ENCODE measurements at places on chromosomes 12 and 14.

- DNase-seq, result no peak
Measured at GRCh38 chr12:1588575-1588947, 5.8 kb downstream of the FBXL14 start.

- no peak for DNase-seq
Measured at GRCh38 chr12:121003650-121004049, 12.6 kb downstream of the C12orf43 start.

GRCh38 chr12:98329589-98329988 lies 185.8 kb upstream of the TMPO start:
- no peak for DNase-seq

DNA sequence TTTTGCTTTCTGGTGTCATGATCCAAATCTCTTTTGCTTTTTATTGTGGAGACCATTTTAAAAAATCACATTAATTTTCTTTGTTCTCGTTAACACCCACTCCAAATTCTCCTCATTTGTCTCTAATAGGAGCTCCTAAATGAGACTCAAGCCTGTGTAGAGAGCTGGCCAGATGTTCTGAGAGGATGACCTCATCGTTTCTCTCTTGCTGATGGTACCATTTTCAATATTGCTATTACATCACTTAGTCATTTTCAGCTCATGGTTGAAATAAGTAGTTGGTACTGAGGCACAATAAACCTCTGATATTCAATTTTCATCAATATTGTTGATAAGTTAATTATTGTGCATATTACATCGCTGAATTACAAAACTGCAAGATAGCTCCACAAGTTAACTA lies 31.5 kb downstream of the SPTB start:
- DNase-seq, result no peak

- DNase-seq, result no peak
Measured at GRCh38 chr14:39302124-39302810, 68.6 kb downstream of the MIA2 start.

- DNase-seq, result no peak
Measured at GRCh38 chr14:29918981-29919380, 8.7 kb downstream of the PRKD1 start.

DNA sequence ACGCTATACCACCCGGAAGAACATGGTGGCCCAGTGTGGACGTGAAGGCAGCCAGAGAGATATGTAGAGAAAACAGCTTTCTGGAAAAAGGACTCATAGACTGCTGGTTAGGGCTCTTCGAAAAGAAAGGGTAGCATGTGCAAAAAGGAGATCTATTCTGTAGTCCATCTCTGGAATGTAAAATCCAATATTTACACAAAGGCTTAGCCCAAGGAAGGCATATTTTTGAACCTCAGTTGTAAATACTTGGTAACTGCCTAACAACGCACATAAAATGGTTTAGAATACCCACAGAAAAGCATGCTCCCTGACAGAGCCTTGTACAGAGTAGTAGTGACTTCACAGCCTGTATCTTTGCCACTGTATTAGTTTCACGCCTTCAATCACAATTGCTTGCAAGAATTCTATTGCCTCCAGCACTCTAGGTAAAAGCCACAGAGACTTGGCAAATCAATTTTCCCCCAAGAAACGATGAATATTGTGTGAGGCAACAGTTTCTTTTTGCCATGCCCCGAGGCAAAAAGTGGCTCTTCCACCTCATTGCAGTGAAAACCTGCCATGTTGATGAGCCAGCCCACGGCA lies 59.2 kb downstream of the TRIM9 start:
- DNase-seq, result no peak

DNA sequence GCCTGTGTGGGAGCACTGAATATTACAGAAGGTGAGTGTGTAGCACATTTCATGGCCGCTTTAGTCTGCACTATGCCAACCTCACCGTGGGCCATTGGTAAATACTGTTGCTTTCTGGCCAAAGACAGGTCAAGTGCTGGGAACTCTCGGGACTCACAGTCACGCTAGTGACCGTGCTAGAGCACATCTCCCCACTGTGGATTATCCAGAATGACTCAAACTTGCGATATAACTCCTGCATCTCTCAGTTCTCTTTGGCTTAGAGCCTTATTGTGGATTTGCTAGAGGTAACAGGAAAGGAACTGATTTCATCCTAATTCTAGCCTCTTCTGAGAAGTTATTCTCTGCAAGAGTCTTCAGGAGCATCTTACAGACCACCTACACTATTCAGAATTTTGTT lies 86.5 kb downstream of the DAD1 start:
- no peak for DNase-seq

DNA sequence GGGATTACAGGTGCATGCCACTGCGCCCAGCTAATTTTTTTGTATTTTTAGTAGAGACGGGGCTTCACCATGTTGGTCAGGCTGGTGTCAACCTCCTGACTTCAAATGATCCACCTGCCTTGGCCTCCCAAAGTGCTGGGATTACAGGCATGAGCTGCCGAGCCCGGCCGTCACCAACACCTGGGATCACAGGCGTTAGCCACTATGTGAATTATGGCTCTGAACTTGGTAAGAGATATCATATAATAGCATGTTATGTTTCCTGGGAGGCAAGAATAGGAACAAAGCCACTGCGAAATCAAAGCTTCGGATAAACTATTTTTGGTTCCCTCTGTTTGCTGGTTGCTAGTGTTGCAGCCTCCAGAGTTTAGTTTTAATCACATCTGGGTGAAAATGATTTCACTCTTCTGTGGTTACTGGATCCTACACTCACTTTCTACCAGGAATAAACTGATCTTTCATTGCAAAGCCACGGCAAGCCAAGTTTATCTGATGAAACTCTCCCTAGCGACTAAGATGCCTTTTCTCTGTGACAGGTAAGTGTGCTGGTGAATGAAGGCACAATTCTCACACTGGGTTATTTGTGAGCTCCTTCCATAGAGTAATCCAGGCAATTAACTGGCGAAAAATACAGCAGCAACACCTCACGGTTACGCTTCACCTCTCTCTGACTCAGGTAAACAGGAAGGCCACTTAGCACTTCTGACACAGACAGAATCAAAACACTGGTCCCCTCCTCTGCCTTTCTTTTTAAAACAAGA lies 16.7 kb downstream of the SNRNP35 start:
- DNase-seq, result peak; percentile 53

DNA sequence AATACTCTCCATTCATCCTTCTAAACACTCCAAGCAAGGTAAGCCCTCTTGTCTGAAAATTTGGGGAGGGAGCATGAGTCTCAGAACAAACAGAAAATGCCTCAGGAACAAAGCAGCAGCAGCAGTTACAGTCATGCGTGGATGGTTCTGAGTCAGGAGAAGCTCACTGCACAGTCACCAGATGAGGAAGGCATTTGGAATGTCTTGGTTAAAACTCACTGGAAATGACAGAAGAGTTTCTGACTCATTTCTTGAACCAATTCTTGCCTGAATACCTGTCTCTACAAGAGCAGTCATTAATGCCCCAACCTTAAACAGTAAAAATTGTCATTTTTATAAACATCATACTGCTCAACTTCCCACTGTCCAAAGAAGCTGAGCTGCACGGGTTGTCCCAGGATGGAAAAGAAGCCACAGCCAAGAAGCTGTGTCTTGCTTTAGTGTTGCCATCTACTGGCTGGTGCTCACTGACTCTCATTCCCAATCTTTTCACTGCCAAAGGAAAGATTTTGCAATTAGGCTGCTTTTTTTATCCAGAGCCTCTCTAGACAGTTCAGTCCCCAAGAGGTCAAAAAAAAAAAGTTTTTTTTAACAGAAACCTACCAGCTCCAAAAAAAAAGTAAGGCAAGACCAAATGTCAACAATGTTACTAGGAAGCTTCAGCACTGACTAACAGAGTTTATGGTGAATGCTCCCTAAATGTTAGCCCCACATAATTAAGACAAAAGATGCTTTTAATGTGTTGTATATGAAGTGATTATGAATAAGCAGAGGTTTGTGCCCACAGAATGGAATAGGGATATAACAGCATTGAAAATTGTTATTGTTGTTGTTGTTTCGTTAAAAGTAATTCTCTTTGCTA lies 40.4 kb downstream of the KICS2 start:
- DNase-seq, result no peak

GRCh38 chr14:95355422-95355821 lies 35.7 kb upstream of the CLMN start:
- DNase-seq, result no peak

DNA sequence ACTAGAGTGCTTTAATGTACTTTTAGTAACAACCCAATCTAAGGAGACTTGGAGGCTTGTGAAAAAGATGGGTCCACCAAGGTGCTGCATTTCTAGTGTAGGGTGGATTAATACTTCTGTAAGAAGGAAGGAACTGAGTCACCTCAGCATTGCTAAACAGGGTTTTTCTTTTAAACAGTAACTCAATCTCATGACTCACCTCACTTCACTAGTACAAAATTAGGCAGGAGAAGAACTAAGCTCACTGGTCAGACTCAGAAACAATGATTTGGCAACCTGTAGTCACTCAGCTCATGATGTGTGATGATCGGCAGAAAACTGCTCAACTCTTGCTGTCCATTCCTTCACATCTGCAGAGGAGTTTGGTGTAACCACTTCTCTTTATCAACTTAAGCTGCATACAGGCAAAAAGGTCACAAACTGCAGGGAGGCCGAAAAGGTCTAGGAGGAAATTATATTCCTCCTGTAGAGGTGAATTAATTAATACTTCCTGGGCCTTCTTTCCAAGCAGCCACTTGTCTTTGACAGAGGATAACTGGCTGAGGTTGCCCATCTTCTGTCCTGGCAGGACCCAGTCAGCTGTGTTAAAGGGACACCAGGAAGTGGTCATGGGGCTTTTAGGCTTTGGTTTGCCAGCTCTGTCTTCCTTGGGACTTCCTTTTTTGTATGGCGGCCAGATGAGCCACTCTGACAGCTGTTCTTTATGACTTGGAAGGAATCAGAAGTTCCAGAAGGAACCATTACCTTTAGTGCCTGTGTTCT lies 466.9 kb downstream of the FUT8 start:
- no peak for DNase-seq

- no peak for DNase-seq
Measured at GRCh38 chr14:91371011-91371989, 46.3 kb downstream of the CCDC88C start.

DNA sequence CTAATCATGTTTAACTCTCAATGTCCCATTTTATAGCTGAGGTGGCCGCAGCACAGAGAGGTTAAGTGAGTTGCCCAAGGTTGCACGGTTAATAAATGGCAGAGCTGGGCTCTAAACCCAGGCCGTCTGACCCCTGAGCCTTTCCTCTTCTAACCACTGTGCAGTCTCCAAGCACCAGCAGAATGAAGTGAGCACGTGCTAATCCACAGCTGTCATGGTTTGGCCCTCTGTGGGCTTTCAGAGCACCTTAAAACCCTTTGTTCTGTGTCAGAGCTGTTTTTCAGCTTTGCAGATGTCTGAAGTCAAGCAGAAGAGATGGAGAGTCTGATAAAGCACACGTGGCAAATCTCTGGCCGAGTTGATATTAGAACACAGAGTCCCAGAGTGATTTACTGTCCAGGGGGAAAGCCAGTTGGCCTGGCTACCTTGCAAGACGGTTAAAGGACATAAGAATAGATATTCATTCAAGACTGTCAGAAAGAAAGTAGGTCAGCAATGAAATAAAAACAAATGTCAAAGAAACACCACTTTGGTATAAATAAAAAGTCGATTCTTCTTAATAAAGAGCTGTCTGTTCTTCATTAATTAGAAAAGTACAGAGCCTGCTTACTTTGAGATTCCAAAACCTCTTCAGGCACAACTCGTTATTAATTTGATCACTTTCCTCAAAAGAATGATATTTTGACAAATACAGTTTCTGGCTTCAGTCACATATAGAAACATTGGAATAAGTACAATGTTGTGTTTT lies 107.3 kb downstream of the CRADD start:
- peak; percentile 37 for DNase-seq

DNA sequence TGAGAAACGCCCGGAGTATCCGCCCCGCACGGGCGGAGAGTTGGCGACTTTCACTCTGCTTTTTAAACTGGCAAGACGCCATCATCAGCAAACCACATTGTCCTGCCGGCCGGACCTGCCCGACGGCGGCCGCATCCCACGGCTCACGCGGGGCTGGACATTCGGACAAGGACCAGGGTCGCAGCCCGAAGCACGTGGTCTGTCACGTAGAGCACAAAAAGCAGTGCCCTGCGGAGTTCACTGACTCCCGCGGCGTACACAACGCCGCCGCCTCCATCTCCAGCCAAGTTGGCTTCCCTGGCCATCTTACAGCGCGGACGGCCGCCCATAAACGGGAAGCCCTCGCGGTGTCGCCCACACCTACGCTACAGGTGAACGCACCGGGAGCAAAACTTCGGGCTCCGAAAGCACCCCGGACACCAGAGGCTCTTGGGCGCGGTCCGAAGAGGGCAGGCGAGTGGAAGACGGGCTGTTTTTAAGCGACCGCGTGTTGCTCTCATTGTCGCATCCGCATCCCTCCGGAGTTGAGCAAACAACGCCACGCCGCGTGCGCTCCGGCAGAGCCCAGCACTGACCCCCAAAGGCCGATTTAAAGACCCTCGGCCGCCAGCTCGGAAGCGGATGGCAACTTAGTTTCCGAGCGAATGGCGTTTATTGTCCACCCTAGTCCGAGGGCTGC lies 966 bp downstream of the SINHCAF start:
- peak; percentile 55 for DNase-seq
